Aorta (tissue), 5 donors: ENCODE measurements at places on chromosomes 2 and 18. TPM values are rescaled to one million over a fixed set of nuclear protein-coding genes. Genes with fewer than 3 reads are reported as not detected.

GRCh38 chr2:68556381-68556780 lies 87.0 kb upstream of the PROKR1 start:
- no peaks in the 10 kb centered on the region for H3K4me1 ChIP-seq
- H3K4me3 ChIP-seq: no peak overlapping the region
- DNase-seq: no peak
- H3K27ac ChIP-seq: no peak overlapping the region
- H3K27me3 ChIP-seq: no peaks in the 10 kb centered on the region

DNA sequence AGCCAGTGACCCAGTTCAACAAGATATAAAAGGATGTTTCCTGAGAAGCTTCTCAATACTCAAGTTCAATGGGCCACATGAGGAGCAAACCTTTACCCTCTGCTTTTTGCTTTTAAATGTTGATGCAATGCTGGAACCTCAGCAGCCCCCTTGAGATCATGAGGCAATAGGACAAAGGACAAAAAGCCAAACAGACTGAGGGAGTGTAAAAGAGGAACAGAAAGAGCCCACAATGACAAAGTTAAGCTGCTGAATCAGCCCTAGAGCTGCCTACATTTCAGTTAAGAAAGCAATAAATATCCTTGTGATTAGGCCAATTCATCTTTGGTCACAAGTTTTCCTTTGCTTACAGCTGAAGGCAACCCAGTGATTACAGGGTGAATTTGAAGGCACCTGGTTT lies 76.9 kb downstream of the MRO start:
- H3K27me3 ChIP-seq: no peaks in the 10 kb centered on the region
- H3K4me1 ChIP-seq: no peaks in the 10 kb centered on the region
- DNase-seq: no peak
- H3K36me3 ChIP-seq: no peaks in the 10 kb centered on the region

DNA sequence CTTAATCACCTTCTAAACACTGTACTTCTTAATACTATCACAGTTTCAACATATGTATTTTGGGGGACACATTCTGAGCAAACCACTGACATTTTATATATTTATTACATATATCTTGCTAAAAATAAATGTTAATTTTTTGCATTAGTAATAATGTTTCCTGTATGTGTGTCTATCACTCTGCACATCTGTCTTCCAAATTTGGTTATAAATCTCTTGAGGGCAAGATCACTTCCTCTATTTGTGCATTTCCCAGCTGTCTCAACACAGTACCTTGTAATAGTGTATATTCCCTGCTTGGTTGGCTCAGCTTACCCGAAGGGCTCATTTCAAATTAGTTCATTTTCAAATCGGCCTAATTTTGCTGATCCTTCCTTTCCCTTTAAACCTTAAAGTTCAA lies 617.1 kb upstream of the GYPC start:
- no peaks in the 10 kb centered on the region for H3K27me3 ChIP-seq
- no peak overlapping the region for H3K4me3 ChIP-seq

- H3K27me3 ChIP-seq: no peaks in the 10 kb centered on the region
- H3K4me1 ChIP-seq: no peaks in the 10 kb centered on the region
- H3K36me3 ChIP-seq: no peaks in the 10 kb centered on the region
- no peak overlapping the region for H3K4me3 ChIP-seq
- peak; percentile 73 for DNase-seq
Observed at GRCh38 chr2:71555798-71556454, 102.6 kb downstream of the DYSF start.

GRCh38 chr2:159427048-159427447 lies 140.5 kb upstream of the WDSUB1 start:
- no peak overlapping the region for H3K4me3 ChIP-seq
- H3K27me3 ChIP-seq: no peaks in the 10 kb centered on the region
- peaks cover 6% of the 10 kb centered on the region for H3K36me3 ChIP-seq

GRCh38 chr18:8960740-8961657 lies 141.5 kb upstream of the NDUFV2 start:
- H3K36me3 ChIP-seq: no peaks in the 10 kb centered on the region
- no peaks in the 10 kb centered on the region for H3K27me3 ChIP-seq
- H3K27ac ChIP-seq: no peak overlapping the region
- DNase-seq: no peak

DNA sequence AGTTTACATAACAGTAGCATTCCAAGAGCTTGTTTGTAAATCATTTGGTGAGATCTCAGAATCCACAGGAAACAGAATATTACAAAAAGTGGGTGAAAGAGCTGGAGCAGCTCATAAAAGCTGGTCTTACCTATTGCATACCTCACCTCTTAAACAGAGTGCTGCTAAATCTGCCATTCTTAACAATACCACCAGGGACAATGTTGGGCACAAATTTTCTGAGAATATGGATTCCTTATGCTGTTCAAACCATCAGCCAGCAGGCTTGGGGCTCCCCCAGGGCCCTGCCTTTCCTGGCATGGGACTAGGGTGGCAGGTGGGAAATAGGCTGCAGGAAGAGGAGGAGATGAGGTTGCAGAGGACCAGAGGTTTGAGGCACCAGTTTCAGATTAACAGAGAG lies 55.6 kb downstream of the TGFA start:
- H3K27me3 ChIP-seq: peaks cover 2% of the 10 kb centered on the region
- no peak for DNase-seq
- H3K36me3 ChIP-seq: no peaks in the 10 kb centered on the region
- H3K27ac ChIP-seq: no peak overlapping the region
- H3K4me1 ChIP-seq: no peaks in the 10 kb centered on the region

DNA sequence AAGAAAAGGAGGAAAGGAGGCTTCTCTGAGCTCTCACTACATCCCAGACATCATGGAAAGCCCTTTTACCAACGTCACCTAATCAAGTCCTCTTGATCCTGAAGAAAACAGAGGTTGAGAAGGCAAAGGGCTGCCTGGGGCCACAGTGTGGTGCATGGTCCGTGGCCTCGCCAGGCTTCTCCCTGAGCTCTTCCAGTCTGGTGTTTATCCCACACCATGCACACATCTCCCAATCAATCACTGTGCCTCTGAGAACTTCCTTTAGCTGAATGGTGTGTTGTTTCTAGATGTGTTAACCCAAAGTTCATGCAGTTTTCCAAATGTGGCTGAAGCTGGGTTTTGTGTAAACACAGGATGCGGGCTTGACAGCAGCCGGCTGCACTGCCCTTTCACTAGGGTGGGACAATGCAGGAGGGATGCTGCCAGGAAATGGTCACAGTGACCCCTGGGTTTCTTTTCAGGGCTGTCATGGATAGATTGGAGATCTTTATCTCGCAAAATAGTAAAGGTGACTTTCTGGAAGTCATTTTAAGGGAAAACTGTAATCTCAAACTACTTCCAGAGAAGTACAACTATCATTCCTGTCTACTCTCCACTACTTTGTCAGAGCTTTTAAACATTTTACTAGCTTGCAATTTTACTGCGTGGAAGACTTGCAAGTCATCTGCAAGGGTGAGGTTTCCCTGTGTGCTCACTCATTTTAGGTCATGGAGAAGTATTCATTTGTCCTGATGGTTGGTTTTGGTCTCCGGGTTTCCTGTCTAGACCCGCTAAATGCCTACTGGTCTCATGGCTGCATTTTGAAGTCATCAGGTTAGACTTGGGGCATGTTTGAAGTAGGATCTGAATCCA lies 54.6 kb downstream of the IL1R2 start:
- no peak overlapping the region for H3K27ac ChIP-seq
- no peaks in the 10 kb centered on the region for H3K36me3 ChIP-seq
- no peaks in the 10 kb centered on the region for H3K4me1 ChIP-seq
- H3K4me3 ChIP-seq: no peak overlapping the region
- no peak for DNase-seq

DNA sequence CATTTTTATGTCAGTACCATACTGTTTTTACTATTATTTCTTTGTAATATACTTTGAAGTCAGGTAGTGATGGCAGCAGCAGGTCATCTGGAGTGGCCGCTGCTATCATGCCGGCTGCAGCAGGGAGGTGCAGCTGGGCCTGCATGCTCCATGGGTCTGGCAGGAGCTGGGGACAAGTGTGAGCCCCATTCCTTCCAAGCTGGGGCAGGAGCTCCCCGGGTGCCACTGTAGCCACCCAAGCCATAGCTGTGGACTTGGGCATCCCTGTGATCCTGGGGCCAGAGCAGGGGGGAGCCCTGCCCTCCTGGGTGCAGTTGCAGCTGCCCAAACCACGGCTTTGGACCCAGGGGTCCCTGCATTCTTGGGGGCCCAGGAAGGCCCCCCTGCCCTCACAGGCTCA lies 59.2 kb downstream of the CSRNP3 start:
- no peak overlapping the region for H3K27ac ChIP-seq
- no peak overlapping the region for H3K4me3 ChIP-seq
- DNase-seq: no peak
- no peaks in the 10 kb centered on the region for H3K36me3 ChIP-seq
- H3K27me3 ChIP-seq: no peaks in the 10 kb centered on the region

GRCh38 chr18:39685303-39685902 lies 2119.8 kb upstream of the CELF4 start:
- no peaks in the 10 kb centered on the region for H3K27me3 ChIP-seq
- no peak overlapping the region for H3K4me3 ChIP-seq
- DNase-seq: no peak
- no peaks in the 10 kb centered on the region for H3K36me3 ChIP-seq
- no peaks in the 10 kb centered on the region for H3K4me1 ChIP-seq

- H3K4me1 ChIP-seq: peaks cover 2% of the 10 kb centered on the region
- no peak overlapping the region for H3K27ac ChIP-seq
- no peak for DNase-seq
- H3K27me3 ChIP-seq: no peaks in the 10 kb centered on the region
- no peak overlapping the region for H3K4me3 ChIP-seq
Observed at GRCh38 chr2:53631313-53632125, 136.1 kb upstream of the CHAC2 start.

DSG4 gene
- not detected for total RNA-seq

TRIM43 gene
- total RNA-seq: not detected

TMEM17 gene
- 1.1 TPM for total RNA-seq

PHOSPHO2 gene
- 4.3 TPM for total RNA-seq

ADAM17 gene
- total RNA-seq: 42.7 TPM

C1GALT1C1L gene
- 1.2 TPM for total RNA-seq

FAM228B gene
- 47.8 TPM for total RNA-seq

ALPG gene
- total RNA-seq: not detected
